ENCODE measurements at places on chromosomes 3 and 15. TPM values are rescaled to one million over a fixed set of nuclear protein-coding genes. Genes with fewer than 3 reads are reported as not detected.

The ATP2B2 gene
- total RNA-seq: 0.11 TPM

The TMEM212 gene
- not detected for total RNA-seq

The GOLGA8Q gene
- not detected for total RNA-seq

The FGD5 gene
- total RNA-seq: 4.4 TPM

The CCR9 gene
- total RNA-seq: 0.13 TPM

The FRMD5 gene
- 3.4 TPM for total RNA-seq

All from colonic mucosa (tissue), 4 donors.